ENCODE measurements at places on chromosomes 12 and 14.

GRCh38 chr14:59060841-59061240 is 127.6 kb upstream of the DAAM1 start:
- no peak for DNase-seq

- no peak for DNase-seq
Measured at GRCh38 chr12:65662590-65662989, 161.7 kb upstream of the HMGA2 start.

DNA sequence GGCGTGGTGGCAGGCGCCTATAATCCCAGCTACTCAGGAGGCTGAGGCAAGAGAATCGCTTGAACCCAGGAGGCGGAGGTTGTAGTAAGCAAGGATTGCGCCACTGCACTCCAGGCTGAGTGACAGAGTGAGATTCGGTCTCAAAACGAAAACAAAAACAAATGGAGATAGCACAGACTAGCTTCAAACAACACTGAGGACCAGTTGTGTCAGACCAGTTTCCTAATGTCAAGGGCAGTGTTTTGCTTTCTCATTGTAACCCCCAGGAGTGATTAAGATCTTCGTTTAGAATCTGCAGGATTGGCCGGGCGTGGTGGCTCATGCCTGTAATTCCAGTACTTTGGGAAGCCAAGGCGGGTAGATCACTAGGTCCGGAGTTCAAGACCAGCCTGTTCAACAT is 18.5 kb downstream of the RPGRIP1 start:
- DNase-seq = no peak

GRCh38 chr14:89397569-89398230 is 19.3 kb downstream of the FOXN3 start:
- no peak for DNase-seq

DNA sequence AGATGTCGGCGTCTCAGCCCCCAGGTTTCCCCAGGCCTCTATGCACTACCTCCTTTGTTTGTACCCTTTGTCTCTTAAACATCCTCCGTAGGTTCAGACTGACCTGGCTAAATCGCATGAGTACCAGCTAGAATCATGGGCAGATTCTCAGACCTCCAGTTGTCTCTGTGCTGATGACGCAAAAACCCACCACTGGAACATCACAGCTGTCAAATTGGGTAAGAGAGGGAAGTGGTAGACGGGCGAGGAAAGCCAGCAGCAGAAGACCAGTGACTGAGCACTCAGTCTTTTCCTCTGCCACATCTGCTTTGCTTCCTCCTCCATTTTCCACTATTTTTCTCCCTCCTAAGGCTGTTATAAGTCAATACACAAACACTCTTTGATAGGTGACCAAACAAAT is 29.7 kb downstream of the A2ML1 start:
- no peak for DNase-seq

DNA sequence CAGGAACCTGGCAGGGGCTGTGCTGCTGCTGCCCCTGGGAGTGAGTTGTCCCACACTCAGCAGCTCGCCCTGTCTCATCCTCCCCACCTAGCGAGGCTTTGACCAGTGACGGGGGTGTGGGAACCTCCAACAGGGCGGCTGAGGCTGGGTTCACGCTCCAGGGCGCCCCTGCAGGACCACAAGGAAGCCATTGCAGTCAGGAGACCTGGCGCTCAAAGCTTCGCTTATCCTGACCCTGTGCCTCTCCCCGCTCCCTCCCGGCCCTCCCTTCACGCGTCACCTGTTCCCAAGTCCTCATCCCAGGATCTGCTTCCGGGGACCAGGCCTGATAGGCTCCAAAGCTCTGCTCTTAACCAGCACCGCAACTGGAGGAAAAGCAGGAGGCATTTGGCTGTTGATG is 272.0 kb upstream of the SFSWAP start:
- no peak for DNase-seq

GRCh38 chr12:75868501-75868900 is 163.1 kb downstream of the PHLDA1 start:
- no peak for DNase-seq

DNA sequence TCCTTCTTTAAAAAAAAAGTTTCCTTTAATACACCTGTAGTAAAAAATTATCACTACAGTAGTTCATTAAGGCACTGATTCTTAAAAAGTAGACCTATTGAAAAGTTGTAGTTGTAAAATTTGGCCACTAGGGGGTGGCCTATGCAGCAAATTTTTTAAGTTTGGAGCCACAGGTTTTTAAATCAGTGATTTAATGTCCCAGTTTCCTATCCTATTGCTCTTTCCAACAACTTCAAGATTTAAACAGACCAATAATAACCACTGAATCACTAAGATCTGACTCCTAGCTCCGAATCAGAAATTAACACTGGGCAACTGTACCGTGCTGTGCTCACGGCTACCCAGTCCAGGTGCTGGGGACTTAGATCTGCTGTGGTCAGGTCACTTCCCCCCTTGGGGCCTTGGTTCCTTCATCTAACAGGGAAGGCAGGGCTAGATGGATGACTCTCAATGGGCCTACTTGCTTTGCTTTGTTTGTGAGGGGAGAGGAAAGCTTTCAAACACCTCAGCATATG is 279.3 kb downstream of the MED13L start:
- peak; percentile 4 for DNase-seq

- DNase-seq = no peak
Measured at GRCh38 chr12:22322091-22322490, 12.4 kb downstream of the ST8SIA1 start.

DNA sequence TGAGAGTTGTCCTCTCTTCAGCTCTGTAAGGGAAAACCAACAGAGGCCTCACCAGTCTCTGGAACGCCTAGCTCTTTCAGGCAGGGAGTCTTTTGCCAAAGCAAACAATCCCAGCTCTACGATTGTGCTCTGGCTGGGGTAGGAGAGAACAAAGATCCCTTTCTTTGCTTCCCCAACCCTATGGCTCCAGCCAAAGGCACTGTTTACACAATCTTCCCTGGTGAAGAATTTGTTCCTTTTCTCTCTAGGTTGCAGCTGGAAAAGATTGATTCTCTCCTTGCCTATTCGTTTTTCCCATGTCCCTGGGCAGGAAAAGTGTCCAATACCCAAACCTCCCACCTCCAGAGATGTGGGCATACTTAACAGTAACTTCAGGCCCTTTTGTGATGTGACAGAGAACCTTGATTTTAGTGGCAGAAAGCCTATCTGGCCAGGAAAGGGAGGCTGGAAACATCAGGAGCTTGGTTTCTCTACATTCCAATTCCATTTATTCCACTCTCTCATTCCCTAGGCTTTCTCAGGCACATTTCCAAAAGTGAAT is 16.8 kb downstream of the ATP5MC2 start:
- DNase-seq = no peak

DNA sequence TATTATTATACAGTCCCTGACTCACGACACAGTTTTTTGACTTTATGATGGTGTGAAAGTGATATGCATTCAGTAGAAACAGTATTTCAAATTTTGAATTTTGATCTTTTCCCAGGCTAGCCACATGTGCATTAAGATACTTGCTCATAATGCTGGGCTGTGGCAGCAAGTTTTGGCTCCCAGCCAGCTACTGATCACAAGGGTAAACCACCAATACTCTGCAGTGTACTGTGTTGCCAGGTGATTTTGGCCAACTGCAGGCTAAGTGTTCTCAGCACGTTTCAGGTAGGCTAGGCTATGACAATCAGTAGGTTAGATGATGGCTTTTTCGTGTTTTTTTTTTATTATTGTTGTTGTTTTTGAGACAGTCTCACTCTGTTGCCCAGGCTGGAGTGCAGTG is 69.4 kb upstream of the ACTN1 start:
- DNase-seq = no peak

DNA sequence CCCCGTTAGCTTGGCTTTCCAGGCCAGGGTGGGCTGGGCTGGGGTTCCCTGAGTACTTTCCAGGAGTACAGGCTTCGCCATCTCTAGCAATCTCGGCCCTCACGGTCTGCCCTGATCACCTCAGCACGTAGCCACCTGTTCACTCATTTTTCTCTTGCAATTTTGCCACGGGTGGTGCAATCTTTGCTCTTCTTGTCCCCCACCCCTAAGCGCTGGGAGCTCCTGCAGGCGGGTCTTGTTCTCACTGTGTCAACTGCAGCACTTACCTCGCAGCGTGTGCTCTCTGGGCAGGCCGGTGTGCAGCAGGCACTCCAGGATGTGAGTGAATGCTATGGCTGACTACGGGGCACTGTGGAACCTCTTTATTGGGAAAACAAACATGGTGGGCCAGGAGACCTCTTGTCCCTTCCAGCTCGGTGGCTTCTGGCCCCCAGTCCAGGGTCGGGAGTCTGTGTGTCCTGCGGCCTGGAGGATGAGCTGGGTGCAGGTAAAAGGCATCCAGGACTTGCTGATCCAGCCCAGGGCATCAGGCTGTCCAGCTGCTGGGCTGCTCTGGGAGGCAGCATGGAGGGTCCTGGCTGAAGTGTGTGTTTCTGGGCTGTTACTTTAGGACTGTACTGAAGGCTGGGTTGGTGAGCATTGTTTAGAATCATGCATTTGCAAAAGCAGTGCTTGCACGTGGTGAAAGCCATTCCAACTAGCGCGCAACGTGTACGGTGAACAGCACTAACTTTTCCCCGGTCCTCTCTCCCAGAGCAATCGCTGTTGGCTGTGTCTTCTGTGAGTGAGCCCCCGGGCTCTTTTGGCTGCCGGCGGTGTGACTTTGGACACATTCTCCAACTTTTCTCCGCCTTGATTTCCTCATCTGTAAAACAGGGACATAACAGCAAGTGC is 1.5 kb upstream of the ULK1 start:
- DNase-seq = no peak

DNA sequence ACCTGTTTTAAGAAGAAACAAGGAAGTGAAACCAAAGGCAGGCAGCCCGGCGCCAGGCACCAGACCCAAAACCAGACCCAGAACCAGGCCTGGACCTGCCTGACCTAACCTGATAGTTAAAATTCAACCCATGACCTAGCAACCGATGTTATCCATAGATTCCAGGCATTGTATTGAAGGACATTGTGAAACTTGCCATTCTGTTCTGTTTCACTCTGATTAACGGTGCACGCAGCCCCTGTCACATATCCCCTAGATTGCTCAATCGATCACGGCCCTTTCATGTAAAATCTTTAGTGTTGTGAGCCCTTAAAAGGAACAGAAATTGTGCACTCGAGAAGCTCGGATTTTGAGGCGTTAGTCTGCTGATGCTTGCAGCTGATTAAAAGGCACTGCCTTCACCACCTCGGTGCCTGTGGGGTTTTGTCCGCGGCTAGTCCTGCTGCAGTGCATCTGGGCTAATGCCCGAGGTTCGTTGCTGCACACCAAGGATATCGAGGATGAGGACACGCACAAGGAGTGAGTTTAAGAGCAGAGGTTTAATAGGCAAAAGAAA is 262.5 kb upstream of the TMEM132C start:
- DNase-seq = no peak

DNA sequence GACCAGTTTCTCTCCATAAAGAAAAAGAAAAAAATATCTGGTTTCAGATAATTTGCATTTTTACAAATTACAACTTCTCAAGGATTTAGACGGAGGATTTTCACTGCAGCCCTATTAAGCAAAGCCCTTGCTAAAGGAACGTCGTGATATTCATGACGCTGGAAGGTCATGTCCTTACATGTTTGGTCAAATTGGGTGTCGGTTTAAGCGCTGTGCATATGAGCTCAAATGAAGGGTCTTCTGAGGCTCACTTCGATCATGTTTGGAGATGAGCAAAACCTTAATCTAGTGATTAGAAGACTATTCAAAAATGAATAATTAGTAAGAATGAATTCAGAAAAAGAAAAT is 67.3 kb upstream of the USP15 start:
- DNase-seq = no peak

GRCh38 chr12:59040043-59040442 is 119.7 kb upstream of the LRIG3 start:
- no peak for DNase-seq

- DNase-seq = no peak
Measured at GRCh38 chr12:117333331-117333881, 28.0 kb downstream of the NOS1 start.

DNA sequence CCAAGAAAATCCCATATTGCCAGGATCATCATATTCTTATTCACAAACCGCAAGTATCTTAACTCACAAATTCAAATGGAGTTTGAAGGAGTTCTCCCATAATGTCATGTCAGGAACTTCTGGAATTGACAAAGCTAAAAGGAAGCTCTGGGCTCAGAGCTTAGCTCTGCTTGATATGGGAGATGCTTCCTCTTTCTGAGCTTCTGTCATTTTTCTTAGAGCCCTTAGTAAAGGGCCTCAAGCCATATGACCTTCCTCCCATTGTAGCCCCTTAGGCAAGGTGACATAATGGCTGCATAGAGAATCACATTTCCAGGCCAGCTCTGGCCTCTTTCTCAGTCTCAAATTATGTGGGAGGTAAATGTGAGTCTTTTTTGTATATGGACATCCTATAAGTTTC is 40.9 kb downstream of the SLC4A8 start:
- no peak for DNase-seq

DNA sequence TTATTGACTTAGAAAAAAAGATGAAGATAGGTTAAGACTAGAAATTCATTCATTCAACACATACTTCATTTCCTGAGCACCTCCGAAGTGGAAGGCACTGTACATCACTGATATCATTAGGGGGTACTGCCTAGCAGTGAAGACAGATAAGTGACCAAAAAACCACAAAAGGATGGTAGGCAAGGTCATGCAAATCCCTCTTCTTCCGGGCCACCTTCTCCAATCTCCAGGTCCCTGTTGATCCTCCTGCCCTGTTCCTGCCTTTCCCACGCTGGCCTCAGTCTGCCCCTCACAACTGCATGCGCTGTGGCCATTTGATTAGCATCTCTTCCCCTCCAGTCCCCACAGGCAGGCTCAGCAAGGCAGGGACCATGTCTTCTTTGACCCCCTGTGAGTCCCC is 60.8 kb downstream of the SETD3 start:
- DNase-seq = no peak

DNA sequence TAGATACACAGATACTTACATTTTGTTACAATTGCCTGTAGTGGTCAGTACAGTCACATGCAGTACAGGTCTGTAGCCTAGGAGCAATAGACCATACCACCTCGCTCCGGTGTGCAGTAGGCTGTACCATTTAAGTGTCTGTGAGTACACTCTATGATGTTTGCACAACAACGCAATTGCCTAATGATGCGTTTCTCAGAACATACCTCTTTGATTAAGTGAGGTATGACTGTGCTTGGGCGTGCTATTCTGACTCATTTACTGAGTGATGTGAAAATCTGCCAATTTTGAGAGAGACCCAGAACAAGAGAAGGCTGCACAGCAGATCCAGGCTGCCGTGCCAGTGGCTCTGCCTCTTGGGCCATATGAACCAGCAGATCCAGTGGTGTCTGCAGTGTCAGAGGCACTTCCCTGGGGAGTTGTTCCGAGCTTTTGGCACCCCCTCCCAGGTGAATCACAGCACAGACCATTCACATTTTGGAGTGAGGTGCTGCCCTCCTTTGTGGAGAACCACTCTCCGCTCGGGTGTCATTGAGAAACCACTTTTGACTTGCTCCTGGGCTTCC is 20.4 kb downstream of the DLK1 start:
- DNase-seq = peak; percentile 51

GRCh38 chr14:98227000-98227726 is 1044.8 kb downstream of the BCL11B start:
- no peak for DNase-seq

GRCh38 chr14:68404146-68404527 is 388.7 kb downstream of the ZFP36L1 start:
- no peak for DNase-seq

- peak; percentile 87 for DNase-seq
Measured at GRCh38 chr12:54689034-54689372, 40.8 kb upstream of the DCD start.
